Left ventricle myocardium inferior (tissue), 1 donor: ENCODE measurements at places on chromosomes 12 and 14. TPM values are rescaled to one million over a fixed set of nuclear protein-coding genes. Genes with fewer than 3 reads are reported as not detected.

Gene KIF21A
- total RNA-seq: 49.8 TPM

Gene SLC6A15
- not detected for total RNA-seq

Gene TAS2R19
- 0.38 TPM for total RNA-seq

Gene FAR2
- total RNA-seq: 3.4 TPM

Gene VRK1
- 6.5 TPM for total RNA-seq

Gene BEGAIN
- 1.9 TPM for total RNA-seq

Gene RACGAP1
- total RNA-seq: 5.4 TPM

Gene CCDC177
- total RNA-seq: not detected

Gene TBC1D30
- 0.77 TPM for total RNA-seq
